ENCODE measurements at places on chromosomes 12 and 14.
A peak's percentile ranks its signal among the peaks of the same experiment; 100 is the strongest.

DNA sequence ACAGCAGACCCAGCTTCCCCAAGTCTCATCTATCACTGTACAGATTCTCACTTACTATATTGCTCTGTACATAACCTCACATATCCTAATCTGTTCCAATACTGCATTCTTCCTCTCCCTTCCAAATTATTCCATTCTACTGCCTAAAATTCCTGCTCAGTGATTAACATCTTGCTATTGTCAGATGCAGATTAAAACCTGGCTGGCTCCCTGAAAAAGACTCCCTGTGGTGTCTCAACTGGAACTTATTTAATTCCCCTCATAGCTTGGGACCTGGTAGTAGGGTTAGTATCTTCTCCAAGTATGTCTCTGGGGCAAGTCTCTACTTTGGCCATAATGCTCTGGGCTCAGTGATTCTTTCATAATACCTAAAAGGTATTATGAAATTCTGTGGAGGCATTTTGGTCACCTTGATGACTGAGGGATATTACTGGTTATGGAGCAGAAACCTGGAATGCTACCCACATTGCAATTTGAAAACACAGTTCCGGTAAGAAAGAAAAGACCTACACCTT is 55.8 kb downstream of the PAWR start:
- DNase-seq, result no peak

GRCh38 chr12:19799216-19799615 is 359.9 kb downstream of the AEBP2 start:
- DNase-seq, result no peak

DNA sequence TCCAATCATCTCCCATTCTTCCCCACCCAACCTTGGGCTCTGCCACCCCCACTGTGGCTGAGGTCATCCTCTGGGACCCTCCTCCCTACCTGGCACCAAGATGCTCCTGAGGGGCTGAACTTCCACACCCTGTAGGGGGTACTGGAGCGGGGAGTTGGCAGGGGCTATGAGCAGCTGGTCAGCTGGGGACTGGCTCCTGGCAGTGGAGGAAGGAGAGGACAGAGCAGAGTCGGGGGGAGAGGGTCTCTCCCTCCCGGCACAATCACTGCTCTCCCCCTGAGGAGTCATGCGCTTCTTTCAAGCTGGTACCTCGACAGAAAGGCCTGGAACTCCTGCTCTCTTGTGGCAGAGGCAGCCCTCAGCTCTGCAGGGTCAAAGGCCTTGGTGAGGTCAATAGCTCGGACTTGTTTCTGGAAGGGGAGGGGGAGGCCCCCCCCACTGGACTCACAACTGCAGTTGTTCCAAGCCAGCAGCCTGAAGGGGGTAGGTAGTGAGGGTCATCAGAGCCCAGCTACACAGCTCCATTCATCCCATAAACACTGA is 2.0 kb downstream of the B4GALNT1 start:
- DNase-seq, result no peak

DNA sequence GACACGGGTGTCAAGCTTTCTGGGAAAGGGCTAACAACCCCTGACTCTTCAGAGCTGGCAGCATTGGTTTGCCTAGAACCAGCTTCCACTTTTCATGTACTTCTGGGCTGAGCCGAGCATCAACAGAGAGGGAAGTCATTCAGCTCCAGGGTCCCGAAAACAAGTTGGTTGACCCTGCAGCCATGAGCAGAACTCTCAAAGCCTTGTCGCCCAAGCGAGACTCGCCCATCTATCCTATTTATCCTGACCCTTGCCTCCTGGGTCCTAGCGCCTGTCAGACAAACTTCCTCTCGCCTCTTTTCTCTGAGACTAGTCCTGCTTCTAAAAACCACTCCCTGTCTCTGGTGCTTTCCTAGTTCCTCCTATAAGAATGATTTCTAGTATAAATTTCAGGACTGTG is 47.9 kb downstream of the ASCL4 start:
- DNase-seq, result no peak

- no peak for DNase-seq
These were observed 83.2 kb downstream of the RFLNA start for GRCh38 chr12:124377981-124378509.

DNA sequence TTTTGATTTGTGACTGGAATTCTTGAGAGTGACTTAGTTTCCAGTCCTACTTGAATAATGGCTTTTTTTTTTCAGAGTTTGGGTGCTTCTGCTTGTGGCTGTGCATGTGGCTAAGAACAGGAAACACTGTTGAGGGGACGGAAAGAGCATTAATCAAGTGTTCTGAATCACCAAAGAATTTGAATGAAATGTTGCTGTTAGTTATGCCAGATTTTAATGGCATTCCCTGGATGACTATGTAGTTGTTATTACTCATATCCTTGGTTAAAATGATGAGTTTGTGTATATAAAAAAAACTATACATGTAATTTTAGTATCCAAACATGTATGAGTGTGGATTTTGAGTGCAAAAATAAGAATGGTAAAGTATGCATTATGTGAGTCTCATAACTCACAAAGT is 347.9 kb downstream of the BCAT1 start:
- DNase-seq, result peak; percentile 57

GRCh38 chr12:52912711-52913430 is 8.0 kb upstream of the KRT8 start:
- no peak for DNase-seq

GRCh38 chr12:111664961-111665865 is 20.5 kb downstream of the BRAP start:
- no peak for DNase-seq

- no peak for DNase-seq
These were observed 623.3 kb upstream of the FOXG1 start for GRCh38 chr14:28143316-28143715.

GRCh38 chr14:96803958-96804357 is 6.8 kb downstream of the VRK1 start:
- DNase-seq, result no peak

DNA sequence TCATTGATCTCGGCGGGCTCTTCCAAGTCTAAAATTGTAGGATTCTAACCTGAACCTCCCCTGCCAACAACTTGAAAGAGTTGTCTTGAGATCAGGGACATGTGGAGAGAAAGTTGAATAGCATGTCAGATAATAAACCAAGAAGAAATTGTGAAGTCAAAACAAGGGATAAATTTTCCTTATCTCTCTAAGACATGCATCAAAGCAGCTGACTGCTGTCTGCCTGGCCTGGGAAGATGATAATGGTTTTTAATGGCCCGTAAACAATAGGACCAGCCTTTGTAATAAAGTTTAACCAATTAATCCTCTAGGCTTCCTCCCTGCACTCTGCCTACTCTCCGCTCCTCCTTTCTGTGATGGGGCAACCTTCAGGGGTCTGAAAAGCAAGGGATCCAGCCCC is 67.9 kb downstream of the DPF3 start:
- DNase-seq, result no peak

DNA sequence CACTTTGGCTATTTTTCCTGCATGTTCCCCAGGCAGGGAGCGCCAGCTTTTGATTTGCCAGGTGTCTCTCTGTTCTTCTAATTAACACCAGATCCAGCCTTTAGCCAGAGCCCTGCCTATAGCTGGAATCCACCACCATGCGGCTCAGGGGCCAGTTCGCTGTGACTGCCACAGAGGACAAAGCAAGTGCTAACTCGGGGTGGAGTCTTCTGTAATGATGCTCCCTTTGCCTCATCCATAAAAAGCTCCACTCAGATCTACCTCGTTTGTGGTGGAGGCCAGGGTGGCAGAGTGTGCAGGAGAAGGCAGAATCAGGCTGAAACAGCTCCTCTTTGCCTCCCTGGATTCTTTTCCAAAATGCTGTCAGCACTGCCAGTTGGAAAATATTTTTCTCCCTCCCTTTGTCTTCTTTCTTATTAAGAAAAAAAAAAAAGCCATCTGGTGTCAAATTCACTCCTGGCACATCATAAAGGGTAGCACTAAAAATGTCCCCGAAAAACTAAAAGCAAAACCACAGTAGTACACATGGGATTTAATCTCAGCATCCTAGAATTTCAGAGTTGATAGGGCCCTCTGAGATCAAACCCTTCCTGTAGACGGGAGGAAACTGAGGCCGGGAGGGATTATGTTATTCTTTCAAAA is 18.0 kb upstream of the CTDSP2 start:
- DNase-seq, result no peak

DNA sequence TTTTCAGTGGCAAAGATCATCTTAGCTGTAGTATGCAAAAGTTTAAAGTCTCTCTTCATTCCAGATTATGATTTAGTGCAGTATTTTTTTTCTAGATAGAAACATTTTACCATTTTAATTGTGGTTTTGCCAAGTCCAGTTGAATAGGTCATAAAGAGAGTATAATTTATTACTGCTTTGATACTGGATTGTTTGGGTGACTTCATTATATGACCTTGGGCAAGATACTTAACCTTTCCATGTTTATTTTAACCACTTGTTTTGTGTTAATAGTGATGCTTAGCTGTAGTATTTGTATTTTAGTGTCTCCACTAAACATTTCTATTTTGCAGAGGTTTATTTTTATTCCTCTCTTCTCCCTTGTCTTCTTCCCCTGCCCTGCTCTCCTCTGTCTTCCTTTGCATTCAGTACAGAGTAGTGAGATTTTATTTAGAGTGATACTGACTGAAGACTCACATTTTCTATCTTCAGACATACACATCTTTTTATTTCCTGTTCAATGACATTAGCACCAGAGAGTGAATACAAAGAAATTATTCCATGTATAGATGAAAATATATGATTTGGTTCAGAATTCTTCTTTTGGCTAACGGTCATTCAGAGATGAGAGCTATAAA is 215.2 kb downstream of the ERC1 start:
- no peak for DNase-seq

Measured in skeletal muscle cell (primary cell).